ENCODE measurements at places on chromosomes 12 and 14.

DNA sequence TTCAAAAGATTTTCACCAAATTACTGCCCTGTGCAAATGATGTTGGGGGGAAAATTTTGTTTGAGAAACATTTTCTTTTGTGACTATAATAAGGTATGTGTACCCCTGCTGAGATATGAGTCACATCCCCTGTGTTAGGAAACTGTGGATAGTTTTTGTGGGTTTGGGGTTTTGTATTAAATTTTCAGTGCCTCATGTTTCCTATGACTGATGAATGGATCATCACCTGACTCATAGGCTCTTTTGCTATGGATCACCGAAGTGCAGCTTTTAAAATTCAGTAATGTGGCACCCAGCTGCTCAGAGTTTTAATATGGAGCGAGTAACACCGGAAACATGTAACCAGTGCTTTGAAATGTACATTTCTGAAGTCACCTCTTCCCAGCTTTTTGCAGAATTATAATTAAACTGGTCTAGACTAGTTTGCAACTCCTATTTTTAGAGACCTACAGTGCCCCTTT is 167.4 kb upstream of the HMGA2 start:
- DNase-seq: no peak

DNA sequence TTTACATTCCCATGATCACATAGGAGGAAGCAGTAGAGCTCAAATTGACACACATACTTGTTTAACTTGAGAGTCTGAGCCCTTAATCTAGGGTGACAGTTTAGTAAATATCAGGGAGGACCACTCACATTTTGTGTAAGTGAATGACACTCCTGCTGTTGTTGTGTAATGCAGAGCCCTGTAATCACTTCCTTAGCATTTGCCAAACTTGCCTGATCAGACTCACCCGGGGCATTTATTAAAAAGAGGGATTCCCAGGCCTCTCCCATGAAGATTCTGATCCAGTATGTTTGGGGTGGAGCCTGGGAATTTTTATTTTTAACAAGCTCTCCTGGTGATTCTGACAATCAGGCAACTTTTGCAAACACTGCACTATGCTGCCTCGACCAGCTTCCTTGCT is 119.6 kb downstream of the NUAK1 start:
- DNase-seq: no peak

DNA sequence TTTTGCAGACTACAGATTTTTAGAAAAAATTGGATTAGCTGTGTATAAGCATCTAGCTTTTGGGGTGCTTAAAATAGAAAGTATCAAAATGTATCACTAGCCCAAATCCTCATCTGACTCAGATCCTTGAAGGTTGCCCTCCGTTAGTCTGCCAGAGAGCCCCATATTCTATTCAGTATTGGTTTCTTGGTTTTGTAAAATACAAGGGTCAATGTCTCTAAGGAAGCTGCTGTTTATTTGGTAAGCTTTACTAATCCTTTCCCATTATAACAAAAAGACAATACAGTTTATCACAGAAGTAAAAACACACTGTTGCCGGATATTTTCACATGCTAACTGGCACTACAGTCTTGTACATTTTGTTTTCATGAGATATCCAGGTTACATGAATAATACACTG is 92.8 kb upstream of the PTHLH start:
- no peak for DNase-seq

- no peak for DNase-seq
Observed at GRCh38 chr14:65357113-65357512, 55.4 kb upstream of the FUT8 start.

GRCh38 chr14:38394064-38394463 is 138.2 kb upstream of the CLEC14A start:
- no peak for DNase-seq

DNA sequence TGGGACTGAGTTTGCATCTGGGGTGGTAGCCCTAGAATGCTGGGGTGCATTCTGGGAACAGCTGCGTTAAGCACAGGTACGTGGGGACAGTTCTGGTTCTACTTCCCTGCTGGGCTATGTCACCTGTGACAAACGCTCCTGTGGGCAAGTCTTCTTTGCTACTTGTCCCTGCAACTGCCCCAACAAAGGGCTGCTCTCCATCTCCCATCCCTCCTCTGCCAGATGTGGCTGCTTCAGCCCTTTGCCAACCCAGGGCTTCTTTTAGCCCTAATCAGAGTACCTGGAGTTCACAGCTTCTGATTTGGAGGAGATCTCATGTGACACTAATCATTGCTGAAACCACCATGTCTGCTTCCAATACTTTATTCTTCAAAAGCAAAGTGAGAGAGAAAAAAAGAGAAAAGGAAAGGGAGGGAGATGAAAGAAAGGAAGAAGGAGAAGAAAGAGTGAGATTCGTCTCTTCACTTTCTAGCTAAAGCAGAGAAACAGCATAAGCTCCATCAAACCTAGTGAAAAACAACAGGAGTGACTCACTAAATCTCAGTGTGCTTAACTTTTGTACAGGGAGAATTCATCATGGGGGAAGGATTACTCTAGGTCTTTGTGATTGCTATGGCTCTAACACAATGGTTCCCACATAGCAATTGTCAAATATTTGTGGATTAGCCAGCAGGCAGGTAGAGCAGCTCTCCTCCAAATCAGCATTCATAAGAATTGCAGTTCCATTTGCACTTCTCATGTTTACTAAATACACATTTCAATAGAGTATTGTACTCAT is 174.8 kb downstream of the LRIG3 start:
- DNase-seq: peak; percentile 66

DNA sequence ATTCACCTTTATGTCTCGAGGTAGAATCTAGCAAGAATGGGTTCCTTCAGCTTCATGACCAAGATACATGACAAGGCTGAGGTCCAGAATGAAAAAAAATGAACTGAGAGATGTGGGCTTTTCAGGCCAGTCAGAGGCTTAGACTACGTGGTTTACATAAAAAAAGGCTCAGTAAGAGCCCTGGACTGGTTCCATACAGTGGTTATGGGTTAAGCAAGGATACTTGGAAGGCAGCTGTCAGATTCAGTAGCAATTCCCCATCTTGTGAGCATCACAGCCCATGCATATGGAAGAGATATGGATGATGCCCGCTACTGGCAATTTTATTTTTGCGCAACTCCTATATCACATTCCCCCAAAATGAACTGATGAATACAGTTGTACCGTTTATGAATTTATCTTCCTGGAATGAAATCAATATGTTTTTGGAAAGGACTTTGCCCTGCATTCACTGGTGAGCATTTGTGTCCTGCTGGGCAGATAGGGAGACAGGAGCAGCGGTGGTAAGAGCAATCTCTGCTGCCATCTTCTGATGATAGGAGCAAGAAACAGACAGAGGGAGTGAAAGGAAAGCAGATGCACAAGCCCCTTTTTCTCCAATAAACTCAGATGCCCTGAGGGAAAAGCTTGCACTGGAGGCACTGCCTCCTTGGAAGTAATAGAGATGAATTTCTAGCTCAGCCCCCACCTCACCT is 280.4 kb downstream of the GALC start:
- DNase-seq: no peak

- no peak for DNase-seq
Observed at GRCh38 chr14:39456702-39457250, 24.5 kb upstream of the FBXO33 start.

- no peak for DNase-seq
Observed at GRCh38 chr12:109836916-109837315, 3.7 kb upstream of the TRPV4 start.

DNA sequence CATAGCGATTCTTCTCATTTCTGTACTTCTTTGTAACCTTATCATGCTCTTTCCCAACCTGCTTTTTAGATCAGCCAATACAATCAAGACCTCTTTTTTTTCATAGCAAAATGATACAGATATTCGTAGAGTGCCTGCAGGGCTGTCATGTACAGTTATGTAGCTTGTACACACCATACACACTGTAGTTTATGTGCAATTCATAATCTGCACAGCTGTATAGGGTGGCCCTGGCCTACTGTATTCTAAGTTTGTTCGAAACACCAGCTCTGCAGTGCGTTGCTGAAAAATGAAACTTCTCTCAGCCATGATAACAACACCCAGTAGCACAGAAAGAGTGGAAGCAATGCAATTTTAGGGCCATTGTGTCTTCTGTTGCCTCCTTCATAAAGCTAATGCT is 15.7 kb upstream of the PALS1 start:
- no peak for DNase-seq

DNA sequence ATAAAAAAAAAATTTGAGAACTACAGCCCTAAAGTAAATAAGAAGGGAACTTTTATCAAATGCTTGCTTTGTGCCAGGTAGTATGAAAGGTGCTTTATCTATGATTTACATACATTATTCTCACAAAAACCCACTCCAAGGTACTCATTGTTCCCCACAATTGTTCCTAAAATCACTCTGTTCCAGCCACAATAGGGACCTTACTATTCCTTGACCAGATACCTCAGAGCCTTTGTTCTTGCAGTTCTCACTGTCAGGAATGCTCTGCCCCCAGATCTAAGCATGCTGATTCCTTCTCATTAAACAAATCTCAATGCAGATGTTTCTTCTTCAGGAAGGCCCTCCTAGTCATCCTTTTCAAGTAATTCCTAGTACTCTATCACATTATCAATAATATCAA is 60.2 kb downstream of the PPP1R12A start:
- peak; percentile 40 for DNase-seq

- DNase-seq: no peak
Observed at GRCh38 chr12:131220331-131220685, 266.6 kb downstream of the ADGRD1 start.

GRCh38 chr12:54988402-54989054 is 4.0 kb upstream of the TESPA1 start:
- DNase-seq: no peak

GRCh38 chr12:127271776-127272175 is 995.2 kb upstream of the TMEM132C start:
- no peak for DNase-seq

DNA sequence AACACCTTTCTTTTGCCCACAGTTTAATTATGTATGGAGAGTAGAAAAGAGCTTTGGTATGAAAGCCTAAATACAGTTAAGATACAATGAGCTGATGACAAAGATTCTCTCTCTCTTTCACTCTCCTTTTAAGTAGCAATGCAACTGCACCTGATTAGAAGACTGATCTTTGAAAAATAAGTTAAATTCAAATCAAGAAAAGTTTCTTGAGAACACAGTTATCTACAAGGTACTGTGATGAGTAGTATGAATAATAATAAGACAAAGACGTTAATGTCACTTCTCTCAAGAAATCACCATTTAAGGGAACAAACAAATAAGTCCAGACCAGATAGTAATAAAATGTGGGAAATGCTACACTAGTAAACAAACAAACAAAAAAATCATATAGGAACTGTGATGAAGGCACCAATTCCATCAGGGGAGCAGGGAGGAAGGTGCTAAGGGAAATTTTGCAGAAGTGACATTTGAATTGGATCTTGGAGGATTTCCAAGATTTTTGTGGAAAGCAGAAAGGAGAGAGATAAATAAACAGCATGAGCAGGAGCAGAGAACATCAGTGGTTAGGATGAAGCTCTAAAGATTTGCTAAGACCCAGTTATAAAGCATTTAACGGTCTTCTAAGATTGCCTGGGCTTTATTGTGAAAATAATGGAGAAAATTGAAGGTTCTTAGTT is 65.2 kb upstream of the STK38L start:
- DNase-seq: no peak

DNA sequence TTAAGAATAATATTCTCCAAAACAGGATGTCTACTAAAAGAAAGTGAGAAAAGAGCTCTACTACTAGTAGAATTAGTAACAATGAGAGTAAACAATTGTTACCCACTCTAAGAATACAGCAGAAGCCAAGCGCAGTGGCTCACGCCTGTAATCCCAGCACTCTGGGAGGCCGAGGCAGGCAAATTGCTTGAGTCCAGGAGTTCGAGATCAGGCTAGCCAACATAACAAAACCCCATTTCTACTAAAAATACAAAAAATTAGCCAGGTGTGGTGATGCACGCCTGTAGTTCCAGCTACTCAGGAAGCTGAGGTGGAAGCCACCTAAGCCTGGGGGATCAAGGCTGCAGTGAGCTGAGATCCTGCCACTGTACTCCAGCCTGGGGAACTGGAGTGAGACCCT is 4.7 kb downstream of the DNAJC14 start:
- no peak for DNase-seq

DNA sequence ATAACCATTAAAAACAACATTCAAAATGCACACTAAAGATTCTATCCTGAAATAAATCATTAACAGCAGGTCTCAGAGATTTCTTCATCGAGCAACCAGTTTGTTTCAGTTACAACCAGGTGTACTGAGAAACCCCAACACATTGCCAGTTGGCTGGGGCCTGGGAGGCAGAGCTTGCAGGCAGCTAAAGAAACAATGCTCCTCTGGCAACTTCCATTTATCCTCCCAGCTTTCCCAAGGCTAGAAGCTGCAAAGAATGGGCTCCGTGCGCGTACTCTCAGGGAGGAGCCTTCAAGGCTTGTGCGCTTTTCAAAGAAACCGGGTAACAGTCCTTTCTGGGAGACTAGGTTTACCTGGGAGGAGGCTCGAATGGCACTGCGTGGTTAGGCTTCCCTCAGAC is 181.6 kb downstream of the MSRB3 start:
- DNase-seq: peak; percentile 22

DNA sequence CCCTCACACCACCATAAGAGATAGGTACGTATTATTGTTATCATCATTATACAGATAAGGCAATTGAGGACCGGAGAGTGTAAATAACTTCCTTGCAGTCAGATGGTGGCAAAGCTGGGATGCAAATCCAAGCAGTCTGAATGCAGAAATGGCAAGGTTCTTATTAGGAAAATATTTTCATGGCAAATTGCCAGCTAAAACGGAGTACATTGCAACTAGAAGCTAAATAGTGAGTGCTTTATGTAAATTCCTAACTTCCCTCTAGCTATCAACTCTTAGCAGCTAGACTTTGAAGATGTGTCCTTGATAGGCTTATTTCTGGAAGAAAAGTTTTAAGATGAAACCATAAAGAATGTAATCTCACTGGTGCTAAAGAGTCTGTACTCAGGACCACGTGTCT is 323.9 kb upstream of the DIO2 start:
- no peak for DNase-seq

DNA sequence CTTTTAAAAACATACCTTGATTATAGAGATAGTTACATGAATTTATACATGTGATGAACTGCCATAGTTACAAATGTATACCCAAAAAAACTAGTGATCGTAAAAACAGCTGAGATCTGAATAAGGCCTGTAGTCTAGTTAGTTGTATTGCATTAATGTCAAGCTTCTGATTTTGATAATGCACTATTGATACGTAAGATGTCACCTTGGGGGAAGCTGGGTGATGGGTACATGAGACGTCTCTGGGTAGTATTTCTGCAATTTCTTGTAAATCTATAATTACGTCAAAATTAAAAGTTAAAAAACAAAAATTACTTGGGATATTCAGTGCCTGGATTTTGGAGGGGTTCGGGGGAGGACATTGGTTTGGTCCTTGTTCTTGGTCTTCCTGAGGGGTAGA is 144.4 kb downstream of the SAMD4A start:
- no peak for DNase-seq

GRCh38 chr12:7557227-7557626 is 53.6 kb upstream of the CD163 start:
- DNase-seq: no peak

DNA sequence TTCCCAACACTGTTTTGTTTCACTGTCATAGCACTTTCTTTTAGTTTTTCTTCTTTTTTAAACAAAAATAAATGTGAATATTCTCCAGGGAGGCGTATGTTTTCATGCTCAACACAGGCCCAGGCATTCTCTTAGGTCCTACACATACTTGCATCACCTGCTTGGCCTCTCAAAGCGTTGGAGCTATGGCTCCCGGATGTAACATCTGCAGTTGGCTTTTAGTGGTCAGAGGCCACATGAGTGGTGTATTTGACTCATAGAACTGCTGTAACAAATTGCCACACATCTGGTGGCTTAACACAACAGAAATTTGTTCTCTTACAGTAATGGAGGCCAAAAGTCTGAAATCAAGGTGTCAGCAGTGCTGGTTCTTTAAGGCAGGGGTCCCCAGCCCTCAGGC is 44.6 kb upstream of the VRK1 start:
- DNase-seq: no peak
